Renal cortical epithelial cell (primary cell): ENCODE measurements at places on chromosomes 1 and 21.
A peak's percentile ranks its signal among the peaks of the same experiment; 100 is the strongest.

- DNase-seq, result no peak
These were observed 429.6 kb downstream of the USP25 start for GRCh38 chr21:16159213-16159970.

DNA sequence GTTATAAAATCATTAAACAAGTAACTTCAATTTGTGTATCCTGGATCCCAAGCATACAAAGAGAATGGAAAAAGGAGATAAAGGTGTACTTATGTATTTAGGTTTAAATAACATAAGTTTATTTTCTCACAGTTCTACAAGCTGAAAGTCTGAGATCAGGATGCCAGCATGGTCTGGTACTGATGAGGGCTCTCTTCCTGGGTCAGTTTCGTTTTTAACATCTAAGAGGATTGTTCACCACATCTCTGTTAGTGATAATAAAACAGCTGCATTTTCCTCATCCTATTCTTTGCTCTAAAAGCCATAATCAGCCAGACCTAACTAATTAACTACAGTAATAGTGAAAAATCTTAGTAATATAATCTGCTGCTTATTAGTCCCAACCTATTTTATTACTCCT is 5.2 kb downstream of the EGLN1 start:
- DNase-seq, result no peak

- no peak for DNase-seq
These were observed 1.4 kb upstream of the NVL start for GRCh38 chr1:224331326-224331725.

DNA sequence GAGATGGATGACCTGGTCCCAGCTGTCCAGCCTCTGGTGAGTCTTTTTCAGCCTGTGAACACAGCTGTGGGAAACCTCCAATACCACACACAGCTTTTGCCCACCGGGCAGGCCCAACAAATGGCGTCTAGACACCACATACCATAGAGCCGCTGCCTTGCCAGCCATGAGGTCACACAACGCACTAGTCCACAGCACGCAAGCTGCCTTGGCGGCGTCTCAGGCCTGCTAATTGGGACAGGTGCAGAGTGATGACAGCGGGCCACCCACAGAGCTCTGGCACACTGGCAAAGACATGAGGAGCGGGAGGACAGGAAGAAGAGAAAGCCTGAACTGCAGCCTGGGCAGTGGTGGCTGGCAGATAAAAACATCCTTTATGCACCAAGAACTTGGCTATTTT is 125.5 kb downstream of the ADAMTS1 start:
- DNase-seq, result no peak

- peak; percentile 85 for DNase-seq
These were observed 56.9 kb upstream of the NRIP1 start for GRCh38 chr21:15121655-15122120.

- DNase-seq, result peak; percentile 82
These were observed 930 bp downstream of the DHCR24 start for GRCh38 chr1:54885807-54886723.
